ENCODE measurements at places on chromosomes 2 and 18. TPM values are rescaled to one million over a fixed set of nuclear protein-coding genes. Genes with fewer than 3 reads are reported as not detected.

- peak overlapping the region; percentile 86 for H3K27ac ChIP-seq
- no peaks in the 10 kb centered on the region for H3K4me1 ChIP-seq
- H3K27me3 ChIP-seq = no peaks in the 10 kb centered on the region
- H3K36me3 ChIP-seq = peaks cover 16% of the 10 kb centered on the region
- peak overlapping the region; percentile 99 for H3K4me3 ChIP-seq
These were observed 721 bp downstream of the MCEE start for GRCh38 chr2:71129114-71129901.

DNA sequence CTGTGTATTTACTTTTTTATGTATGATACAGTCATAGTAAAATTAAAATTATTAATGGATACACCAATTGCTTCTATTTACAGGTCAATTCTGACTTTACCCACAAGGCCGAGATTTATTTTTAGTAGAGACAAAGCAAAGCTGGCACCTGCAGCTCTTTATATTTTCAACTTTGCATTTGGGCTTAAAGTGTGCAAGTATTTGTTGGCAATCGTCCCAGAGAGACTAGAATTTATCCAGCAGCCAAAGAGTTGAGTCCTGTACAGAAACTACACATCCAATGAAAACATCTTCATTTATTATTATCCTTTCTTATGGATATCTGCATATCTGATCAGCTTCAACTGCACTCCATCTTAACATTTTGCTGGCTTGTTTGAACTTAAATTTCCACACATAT is 485.6 kb downstream of the SOX11 start:
- H3K4me3 ChIP-seq = no peak overlapping the region
- H3K27ac ChIP-seq = no peak overlapping the region
- no peaks in the 10 kb centered on the region for H3K4me1 ChIP-seq
- H3K27me3 ChIP-seq = no peaks in the 10 kb centered on the region

DNA sequence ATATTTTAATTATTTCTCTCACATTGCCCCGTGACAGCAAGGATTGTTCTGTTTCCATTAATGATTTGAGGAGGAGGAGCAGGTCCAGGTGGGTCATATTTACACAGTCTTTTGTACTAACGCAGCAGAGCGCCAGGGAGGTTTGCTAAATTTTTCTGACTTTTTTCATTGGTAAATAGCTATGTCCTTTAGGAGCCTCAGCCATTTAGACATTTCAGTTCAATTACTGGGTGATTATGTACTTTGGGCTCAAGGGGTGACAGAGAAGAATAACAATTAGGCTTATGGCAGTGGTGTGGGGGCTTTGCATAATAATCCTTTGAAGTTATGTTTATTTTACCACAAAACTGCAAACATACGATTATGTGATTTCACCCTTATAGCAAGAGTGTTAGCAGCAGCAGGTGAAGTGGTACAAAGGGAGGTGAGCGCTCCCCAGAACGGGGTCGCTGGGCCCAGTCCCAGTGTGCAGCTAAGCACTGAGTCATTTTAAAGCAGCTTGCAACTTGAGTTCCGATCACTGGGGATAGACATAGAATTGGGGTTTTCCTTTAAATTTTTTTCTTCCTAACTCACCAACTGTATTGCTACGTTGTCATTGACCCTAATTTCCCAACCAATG is 80.3 kb downstream of the TSHZ1 start:
- no peak for DNase-seq
- H3K36me3 ChIP-seq = no peaks in the 10 kb centered on the region
- H3K27me3 ChIP-seq = no peaks in the 10 kb centered on the region
- H3K4me3 ChIP-seq = no peak overlapping the region
- H3K27ac ChIP-seq = no peak overlapping the region
- H3K4me1 ChIP-seq = no peaks in the 10 kb centered on the region

DNA sequence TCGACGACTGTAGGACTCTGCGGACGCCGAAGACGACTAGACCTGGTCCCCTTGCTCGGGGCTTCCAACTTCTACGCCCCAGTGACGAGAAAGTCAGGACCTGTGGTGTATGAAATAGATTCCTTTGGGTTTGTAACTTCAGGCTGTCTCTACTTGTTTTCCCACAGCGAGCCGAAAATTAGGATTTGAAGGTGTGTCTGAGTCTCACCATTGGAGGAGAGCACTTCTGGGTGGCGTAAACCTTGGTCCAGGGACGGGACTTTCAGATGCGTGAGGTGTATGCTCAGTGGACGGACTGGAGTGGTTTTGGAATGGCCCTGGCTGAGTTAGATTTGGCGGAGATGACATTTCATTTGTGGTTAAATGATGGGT is 1.3 kb downstream of the BIRC6 start:
- no peak overlapping the region for H3K27ac ChIP-seq
- no peaks in the 10 kb centered on the region for H3K27me3 ChIP-seq
- H3K4me3 ChIP-seq = peak overlapping the region; percentile 94
- no peak for DNase-seq
- peaks cover 12% of the 10 kb centered on the region for H3K36me3 ChIP-seq
- no peaks in the 10 kb centered on the region for H3K4me1 ChIP-seq

The ZNF385B gene
- 18.1 TPM for total RNA-seq

The ABCG5 gene
- not detected for total RNA-seq

- no peaks in the 10 kb centered on the region for H3K36me3 ChIP-seq
- no peak overlapping the region for H3K27ac ChIP-seq
These were observed 3.4 kb downstream of the CGREF1 start for GRCh38 chr2:27115519-27115918.

The IL1R1 gene
- total RNA-seq = 3.8 TPM

DNA sequence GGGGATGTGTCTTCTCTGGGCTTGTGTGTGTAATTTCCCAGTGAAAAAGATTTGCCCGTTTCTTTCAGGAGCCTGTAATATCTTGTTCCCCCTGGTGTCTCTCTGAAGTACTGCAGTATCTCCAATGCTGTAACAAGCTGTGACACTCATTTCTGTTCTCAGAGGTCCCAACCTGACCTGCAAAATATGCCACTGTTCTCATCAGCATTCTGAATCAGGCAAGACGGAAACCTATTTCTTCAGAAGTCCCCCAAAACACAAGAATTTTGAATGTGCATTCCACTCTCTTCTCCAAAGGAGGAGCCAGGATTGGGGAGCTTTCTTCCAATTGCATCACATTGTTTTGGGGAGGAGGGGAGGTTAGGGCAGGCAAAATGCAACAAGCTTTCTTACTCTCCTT is 77.0 kb upstream of the CNGA3 start:
- peak; percentile 72 for DNase-seq
- no peak overlapping the region for H3K27ac ChIP-seq
- no peak overlapping the region for H3K4me3 ChIP-seq
- H3K27me3 ChIP-seq = no peaks in the 10 kb centered on the region
- no peaks in the 10 kb centered on the region for H3K36me3 ChIP-seq
- H3K4me1 ChIP-seq = no peaks in the 10 kb centered on the region

GRCh38 chr18:58805467-58806187 is 59.0 kb upstream of the ZNF532 start:
- no peaks in the 10 kb centered on the region for H3K27me3 ChIP-seq
- H3K4me1 ChIP-seq = no peaks in the 10 kb centered on the region
- H3K27ac ChIP-seq = peak overlapping the region; percentile 94
- no peaks in the 10 kb centered on the region for H3K36me3 ChIP-seq
- H3K4me3 ChIP-seq = no peak overlapping the region

- no peaks in the 10 kb centered on the region for H3K27me3 ChIP-seq
- DNase-seq = no peak
- no peak overlapping the region for H3K4me3 ChIP-seq
- H3K4me1 ChIP-seq = no peaks in the 10 kb centered on the region
These were observed 39.0 kb upstream of the PPP4R1 start for GRCh38 chr18:9653390-9653789.

GRCh38 chr2:239380831-239381708 is 19.8 kb downstream of the HDAC4 start:
- H3K27me3 ChIP-seq = no peaks in the 10 kb centered on the region
- no peak overlapping the region for H3K4me3 ChIP-seq
- no peak for DNase-seq
- H3K4me1 ChIP-seq = no peaks in the 10 kb centered on the region
- no peaks in the 10 kb centered on the region for H3K36me3 ChIP-seq

The GCG gene
- total RNA-seq = not detected

DNA sequence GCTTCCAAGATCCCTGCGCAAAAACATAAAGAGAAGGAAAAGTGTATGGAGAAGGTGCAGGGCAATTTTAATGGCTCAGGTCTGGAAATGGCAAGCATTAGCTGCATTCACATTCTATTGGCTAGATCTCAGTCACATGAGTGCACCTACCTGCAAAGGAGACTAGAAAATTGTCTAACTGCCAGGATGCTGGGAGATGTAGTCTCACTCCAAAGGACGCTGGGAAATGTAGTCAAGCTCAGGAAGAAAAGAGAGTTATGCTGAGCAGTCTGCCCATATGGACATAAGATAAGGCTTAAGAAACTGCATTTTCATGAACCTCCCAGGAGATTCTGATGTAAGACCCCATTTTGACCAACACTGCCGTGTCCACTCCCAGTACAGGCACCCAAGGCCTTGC is 9.5 kb upstream of the KLHL29 start:
- H3K36me3 ChIP-seq = no peaks in the 10 kb centered on the region
- H3K4me3 ChIP-seq = no peak overlapping the region
- H3K27ac ChIP-seq = no peak overlapping the region
- H3K27me3 ChIP-seq = no peaks in the 10 kb centered on the region
- H3K4me1 ChIP-seq = no peaks in the 10 kb centered on the region

DNA sequence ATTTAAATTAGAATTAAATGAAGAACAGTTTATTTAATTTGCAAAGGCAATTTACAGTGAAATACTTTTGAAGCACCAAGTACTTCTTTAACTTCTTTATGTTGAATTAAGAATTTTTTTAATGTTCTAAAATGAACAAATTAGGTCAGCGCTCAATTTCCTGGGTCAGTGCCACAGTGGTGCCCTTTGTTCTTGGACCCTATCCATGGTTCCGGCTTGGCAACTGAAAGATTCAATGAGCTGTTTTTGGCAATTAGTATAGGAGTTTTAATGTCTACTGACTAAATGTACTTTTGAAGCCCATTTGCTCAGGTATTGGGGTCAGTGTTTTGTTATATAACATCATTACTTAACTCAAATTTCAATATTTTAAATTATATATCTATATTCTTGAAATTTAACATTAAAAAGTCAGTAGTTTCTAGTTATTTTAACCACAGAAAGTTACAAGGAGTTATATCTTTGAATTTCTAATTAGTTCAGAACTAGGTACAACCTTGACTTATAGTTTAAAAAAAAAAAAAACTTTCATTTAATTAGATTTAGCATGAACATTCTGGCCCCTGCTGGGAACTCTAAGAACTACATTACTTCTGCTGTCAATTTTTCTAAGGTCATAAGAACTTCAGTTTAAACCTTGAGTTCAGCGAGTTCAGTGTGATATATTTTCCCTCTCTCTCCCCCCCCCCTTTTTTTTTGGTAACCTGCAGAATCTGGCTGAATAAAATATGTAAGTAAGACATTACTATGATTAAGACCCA is 7.6 kb upstream of the MSTN start:
- H3K4me1 ChIP-seq = no peaks in the 10 kb centered on the region
- H3K36me3 ChIP-seq = no peaks in the 10 kb centered on the region
- no peak overlapping the region for H3K4me3 ChIP-seq
- H3K27ac ChIP-seq = no peak overlapping the region

DNA sequence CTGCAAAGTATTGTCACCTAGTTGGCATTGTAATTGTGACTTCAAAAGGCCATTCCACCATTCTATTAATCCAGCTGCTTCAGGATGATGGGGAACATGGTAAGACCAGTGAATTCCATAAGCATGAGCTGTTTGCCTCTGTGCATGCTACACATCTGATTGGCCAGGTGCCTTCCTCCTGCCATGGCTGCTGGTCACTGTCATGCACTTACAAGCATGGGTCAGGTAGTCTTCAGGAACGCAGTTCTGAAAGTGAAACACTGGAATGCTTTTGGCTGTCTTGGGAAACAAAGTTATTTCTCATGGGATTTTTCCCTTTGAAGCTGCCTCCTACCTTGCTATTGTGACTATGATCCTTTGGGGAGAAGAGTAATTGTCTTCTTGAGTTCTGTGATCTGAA is 267.6 kb downstream of the GBX2 start:
- H3K4me3 ChIP-seq = no peak overlapping the region
- no peak for DNase-seq
- H3K36me3 ChIP-seq = no peaks in the 10 kb centered on the region
- no peak overlapping the region for H3K27ac ChIP-seq

The SOWAHC gene
- total RNA-seq = 12.0 TPM

GRCh38 chr2:234702731-234703225 is 205.9 kb upstream of the ARL4C start:
- no peak for DNase-seq
- H3K4me3 ChIP-seq = no peak overlapping the region
- no peak overlapping the region for H3K27ac ChIP-seq
- H3K36me3 ChIP-seq = no peaks in the 10 kb centered on the region

DNA sequence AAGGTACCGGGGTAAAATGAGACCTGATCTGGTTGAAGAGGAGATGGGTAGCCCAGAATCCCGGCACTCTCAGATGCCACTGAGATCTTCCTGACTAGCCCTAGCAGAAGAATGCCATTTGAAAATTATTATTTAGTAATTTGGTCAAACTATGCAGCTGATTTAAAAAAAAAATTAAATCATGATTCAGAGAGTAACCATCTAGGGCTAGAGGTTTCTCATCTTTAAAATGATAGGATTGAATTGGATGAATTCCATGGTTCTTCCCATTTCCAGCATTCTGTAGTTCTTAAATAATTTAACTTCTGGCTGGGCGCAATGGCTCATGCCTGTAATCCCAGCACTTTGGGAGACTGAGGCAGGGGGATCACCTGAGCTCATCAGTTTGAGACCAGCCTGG is 106.1 kb downstream of the MYO1B start:
- peaks cover 93% of the 10 kb centered on the region for H3K36me3 ChIP-seq
- no peak for DNase-seq
- H3K27me3 ChIP-seq = no peaks in the 10 kb centered on the region
- no peak overlapping the region for H3K27ac ChIP-seq
- H3K4me1 ChIP-seq = no peaks in the 10 kb centered on the region

The ERFE gene
- 1.6 TPM for total RNA-seq

GRCh38 chr2:224223851-224224555 is 177.9 kb downstream of the FAM124B start:
- H3K27me3 ChIP-seq = no peaks in the 10 kb centered on the region
- no peak overlapping the region for H3K27ac ChIP-seq
- H3K4me3 ChIP-seq = no peak overlapping the region
- peaks cover 10% of the 10 kb centered on the region for H3K4me1 ChIP-seq

DNA sequence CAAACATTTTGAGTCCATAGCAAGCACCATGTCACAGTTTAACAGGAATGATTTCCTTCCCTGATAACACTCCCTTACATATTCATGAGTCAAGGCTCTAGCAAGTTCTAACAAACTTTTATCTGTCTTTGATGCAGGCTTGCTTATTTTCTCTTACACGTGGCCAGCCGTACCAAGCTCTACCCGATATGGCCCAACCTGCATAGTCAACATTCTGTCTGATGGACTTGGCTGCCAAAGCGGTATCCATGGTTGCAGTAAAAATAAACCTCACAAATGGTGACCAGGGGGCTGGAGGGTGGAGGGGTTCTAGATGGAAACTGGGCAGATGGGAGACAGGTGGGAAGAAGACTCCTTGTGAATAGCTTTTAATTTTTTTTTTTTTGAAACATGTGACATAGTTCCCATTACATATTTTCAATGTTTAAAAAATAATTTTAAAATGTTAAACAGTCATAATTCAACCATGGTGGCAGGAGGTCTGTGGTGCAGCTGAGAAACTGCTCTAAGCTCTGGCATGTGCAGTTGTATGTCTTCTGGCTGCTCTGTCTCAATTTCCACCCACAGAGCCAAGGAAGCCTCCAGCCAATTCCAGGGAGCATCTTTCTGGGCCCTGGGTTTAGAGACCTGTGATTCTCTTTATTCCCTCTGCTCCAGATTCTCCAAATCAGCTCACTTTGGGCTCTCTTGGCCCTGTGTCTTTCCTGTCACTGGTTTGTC is 20.7 kb upstream of the CXCR1 start:
- no peaks in the 10 kb centered on the region for H3K36me3 ChIP-seq
- no peaks in the 10 kb centered on the region for H3K27me3 ChIP-seq
- H3K27ac ChIP-seq = no peak overlapping the region
- no peak overlapping the region for H3K4me3 ChIP-seq
- peaks cover 4% of the 10 kb centered on the region for H3K4me1 ChIP-seq
- no peak for DNase-seq

The ACTG2 gene
- total RNA-seq = 1.6 TPM
